ENCODE measurements at places on chromosomes 4 and X.

GRCh38 chrX:29746326-29746725, 469.0 kb upstream of the MAGEB2 start:
- DNase-seq: no peak

- no peak for DNase-seq
These were observed 8.3 kb downstream of the SPON2 start for GRCh38 chr4:1164040-1164439.

GRCh38 chrX:101407748-101408531, at the start of the genes GLA and HNRNPH2:
GLA (minus strand) TSS chrX:101407925; CDS start chrX:101407903, 22 bp downstream.
HNRNPH2 (plus strand) TSS chrX:101408222; CDS start chrX:101411989, 3,767 bp downstream.
- peak; percentile 69 for DNase-seq

GRCh38 chr4:112652216-112652615, 15.3 kb downstream of the LARP7 start:
- DNase-seq: no peak

DNA sequence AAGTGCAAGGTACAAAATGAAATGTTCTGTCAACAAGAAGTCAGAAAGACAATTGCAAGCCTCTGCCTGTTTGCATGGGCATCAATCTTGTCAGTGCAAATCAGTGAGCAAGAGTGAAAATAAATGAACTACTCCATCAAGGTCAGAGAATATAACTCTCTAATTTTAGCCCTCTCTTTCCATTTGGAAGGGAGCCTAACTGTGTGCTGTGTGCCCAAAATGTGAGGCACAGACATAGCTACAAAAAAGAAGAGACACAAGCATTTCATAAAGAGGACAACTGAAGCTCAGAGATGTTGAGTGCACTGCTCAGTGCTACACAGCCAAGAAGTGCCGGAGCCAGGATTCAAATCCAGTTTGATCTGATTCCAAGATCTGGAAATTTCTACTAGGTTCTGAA, 114.3 kb downstream of the SLC2A9 start:
- no peak for DNase-seq

DNA sequence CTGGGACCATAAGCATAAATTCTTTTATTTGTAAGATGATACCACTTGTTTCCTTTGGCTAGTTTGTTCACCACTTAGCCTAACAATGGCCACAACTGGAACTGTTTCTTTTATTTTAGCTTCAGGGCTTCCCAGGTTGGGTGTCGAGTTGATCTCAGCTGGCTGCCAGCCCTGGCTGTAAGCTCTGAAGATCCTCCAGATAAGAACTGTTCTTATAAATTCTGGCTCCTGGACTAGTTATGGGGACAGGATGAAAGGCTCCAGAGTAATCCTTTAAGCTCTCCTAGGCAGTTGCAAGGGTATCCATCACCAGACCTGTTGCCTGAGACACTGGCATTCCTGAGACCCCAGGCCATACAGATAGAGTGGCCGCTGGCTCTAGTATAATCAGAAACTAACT, 129.4 kb upstream of the ACSL4 start:
- no peak for DNase-seq

- no peak for DNase-seq
These were observed 146.6 kb downstream of the TLL1 start for GRCh38 chr4:166019441-166020220.

GRCh38 chr4:5708449-5709206, at the start of gene EVC2:
EVC2 (minus strand) TSS chr4:5708559; CDS start chr4:5708513, 46 bp downstream.
- DNase-seq: peak; percentile 16

DNA sequence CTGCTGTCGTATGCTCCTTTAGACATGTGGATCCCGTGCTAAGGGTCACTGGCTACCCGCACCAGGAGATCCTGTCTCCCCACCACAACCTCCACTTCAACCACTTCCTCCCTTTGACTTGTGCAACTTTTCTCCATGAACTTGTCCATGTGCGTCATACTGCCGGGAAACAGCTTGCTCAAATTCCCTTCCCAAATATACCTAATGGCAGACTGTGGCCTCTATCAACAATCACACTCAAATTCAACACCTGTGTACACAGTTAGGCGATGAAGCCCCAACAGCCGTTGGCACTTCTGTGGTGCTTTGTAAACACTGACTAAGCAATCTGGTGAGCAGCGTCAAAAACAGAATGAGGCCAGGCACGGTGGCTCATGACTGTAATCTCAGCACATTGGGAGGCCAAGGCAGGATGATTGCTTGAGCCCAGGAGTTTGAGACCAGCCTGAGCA, 49.5 kb downstream of the CD99L2 start:
- no peak for DNase-seq

DNA sequence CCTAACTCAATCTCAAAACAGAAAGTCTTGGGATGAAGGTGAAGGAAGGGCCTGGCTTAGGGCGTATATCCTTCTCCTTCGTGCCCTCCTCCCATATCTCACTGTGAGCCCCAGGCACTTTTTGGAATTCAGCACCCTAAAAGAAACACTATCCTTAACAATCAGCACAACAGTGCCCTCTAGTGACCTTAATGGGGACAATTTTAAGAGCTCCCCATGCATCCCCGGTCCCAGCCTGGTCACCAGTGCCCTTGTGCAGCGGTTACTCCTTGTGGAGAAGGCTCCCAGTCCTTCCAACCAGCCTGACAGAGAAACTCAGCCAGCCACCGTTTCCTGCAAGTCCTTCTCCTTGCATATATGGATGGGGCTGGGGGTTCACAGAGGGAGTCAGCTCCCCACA, 4.2 kb downstream of the PAK3 start:
- DNase-seq: no peak

DNA sequence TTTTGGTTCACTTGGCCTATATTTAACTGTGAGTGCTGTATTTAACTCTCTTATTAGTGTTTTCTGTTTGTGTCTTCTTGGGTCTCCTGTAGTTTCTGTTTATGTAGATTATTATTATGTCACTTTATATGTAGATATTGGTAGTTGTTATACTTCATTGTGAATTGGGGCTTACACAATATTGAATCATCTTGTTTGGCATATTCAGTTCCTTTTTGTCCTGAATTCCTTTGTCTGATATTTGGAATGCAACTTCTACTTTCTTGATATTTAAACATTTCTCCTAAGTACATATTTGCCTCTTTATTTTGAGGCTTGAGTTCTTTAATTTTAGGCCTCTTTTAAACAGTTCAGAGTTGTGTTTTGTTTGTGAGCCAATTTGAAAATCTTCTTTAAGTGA, 544.8 kb upstream of the ADGRL3 start:
- no peak for DNase-seq

DNA sequence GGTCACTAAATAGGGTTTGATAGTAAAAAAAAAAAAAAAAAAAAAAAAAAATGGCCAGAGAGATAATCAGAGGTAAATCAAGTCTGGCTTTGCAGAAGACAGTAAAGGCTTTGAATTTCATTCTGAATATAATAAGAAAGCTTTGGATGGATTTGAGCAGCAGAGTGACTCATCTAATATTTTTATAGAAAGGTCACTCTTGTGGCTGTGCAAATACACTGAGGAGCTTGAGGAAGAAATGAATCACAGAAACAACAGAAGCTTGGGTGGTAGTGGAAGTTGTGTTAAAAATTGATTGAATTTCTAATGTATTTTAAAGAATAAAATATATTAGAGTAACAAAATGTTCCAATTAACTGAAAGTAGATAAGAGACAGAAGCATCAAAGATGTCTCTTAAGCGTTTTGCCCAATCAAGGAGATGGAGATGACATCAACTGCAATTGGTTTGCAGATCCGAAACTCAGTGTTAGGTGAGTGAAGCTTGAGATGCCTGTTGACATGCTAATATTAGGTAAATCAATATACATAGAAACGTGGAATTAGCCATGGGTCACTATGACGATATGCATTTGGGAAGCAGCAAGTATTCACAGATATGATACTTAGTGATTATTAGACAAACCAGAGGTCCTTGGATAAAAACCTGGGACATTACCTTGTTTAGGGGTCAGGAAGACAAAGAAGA, 280.5 kb downstream of the GPM6A start:
- DNase-seq: no peak

DNA sequence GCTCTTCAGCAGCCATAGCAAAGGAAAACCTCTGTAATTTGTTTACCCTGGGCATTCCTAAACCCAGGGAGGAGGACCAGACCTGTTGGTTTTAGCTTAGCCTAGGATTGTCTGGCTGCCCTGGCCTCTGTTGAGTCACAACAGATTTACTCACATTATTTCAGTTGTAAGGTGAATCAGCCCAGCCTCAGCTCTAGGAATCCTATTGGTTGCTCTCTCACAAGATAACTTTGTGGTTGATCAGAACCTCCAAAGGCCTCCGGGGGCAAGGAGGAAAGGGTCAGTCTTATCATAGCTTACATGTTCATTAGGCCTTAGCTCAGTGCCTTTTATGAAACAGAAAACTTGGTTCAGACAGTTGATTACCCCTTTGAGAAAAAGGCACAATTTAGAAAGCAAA, 41.0 kb downstream of the PDK3 start:
- no peak for DNase-seq

GRCh38 chrX:54447461-54447860, 7.3 kb downstream of the TSR2 start:
- DNase-seq: no peak
